CD4-positive, alpha-beta T cell treated with Interleukin-10 for 1 hour (primary cell): ENCODE measurements at places on chromosomes 6 and 20.

GRCh38 chr6:168045141-168045691, 33.8 kb downstream of the FRMD1 start:
- no peak for DNase-seq

DNA sequence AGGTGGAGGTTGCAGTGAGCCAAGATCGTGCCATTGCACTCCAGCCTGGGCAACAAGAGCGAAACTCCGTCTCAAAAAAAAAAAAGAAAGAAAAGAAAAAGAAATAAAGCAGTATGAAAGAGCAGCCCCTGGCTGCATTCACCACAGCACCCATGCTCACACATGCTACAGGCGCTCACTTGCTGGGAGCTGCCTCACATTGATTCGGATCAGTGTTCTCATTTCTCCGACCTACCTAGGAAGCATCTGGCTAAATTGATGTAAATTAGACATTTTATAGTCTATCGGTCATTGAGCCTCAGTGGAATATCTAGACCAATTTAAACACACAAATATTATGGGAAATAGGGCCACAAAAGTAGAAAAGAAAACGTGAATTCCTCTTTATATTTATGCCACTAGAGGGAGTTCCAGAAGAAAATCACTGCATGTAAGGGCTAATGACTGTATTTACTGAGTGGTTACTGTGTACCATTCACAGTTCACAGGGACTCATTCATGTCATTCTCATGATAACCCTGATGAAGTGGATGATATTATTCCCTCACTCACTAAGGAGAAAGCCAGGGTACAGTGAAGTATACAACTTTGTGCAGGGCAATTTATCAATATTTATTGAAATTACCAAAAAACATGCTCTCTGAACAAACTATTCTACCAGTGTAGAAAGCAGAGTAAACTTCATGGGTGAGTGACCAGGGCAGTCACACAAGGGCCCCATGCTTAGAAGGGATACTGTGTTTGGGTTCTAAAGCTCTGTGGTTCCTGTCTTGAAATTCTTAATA, 5.3 kb upstream of the MOG start:
- peak; percentile 60 for DNase-seq

DNA sequence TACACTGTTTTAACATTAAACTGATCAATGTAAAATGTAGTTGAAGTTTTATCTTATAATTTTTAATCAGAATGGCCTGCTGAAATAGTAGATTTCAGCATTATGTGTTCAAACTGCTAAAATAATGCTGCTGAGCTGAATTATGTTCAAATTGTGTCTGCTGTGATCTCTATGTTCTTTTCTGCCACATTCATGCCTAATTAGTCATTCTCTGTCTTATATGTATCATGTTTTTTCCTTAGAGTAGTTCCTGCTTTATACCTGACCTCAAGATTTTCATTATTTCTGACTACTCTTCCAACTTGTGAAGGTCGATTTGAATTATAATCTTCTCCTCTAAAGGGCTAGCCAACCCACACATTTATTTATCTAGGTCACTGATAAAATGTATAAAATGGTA, 476.7 kb upstream of the EPHA7 start:
- DNase-seq = no peak

GRCh38 chr6:158799051-158799792, 19.9 kb downstream of the EZR start:
- DNase-seq = no peak

DNA sequence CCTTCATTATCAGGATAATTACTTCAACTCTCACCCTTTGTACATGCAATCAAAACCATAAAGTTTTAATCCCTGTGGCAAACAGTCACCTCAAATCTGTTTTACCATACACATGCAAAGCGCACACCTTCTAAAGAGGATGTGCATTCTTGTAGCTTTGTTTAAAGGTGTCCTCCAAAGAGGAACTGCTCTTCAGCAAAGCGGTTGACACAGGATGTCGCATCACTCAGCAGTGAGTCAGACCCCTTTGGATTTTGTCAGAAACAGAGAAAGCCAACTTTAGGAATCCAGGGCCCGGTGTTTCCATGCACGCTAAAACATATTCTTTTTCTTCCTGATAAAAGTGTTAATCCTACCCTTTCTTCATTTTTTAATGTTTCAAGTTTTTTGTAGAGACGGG, 268.3 kb upstream of the ARID1B start:
- no peak for DNase-seq

- no peak for DNase-seq
Observed at GRCh38 chr6:39279539-39279938, 34.7 kb downstream of the KCNK17 start.

- no peak for DNase-seq
Observed at GRCh38 chr20:37353285-37353849, 7.4 kb downstream of the SRC start.

DNA sequence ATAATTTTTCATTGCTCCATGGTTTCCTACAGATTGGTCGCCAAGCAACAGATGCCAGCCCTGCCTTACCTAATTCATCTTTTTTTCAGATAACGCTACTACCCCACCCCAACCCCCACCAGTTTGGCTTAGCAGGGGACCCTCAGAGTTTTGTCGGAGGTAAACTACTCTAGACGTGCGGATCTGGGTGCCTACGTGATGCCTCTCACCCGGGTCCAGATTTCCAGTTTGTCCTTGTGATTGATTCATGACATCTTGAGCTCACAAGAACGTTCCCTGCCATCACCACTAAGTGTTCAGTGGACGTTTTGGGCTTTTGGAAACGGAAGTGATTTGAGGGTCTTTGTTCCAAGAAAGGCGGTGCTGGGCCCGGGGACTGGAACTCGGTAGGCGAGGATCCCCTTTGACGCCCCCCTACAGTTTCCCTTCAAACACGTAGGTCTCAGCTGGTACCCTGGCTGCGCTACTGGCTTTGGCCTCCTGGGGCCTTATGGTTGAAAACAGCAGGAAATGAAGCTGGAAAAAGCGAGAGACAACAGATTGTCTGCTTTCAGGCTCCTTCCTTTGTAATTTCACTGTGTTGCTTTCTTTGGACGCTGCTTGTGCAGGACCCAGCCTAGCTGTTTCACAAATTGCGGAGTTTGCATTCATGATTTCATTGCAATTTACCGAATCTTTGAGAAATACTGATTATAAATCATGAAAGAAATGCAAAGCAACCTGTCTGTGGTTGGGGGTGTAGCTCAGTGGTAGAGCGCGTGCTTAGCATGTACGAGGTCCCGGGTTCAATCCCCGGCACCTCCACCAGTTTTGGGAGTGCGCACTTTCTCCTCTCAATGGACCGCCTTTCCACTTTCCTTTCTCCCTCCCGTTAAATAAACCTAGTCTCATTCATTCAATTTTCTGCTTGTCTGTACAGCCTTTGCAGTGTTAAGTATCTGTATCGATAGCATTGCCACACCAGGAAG, 81.0 kb downstream of the GPX5 start:
- peak; percentile 18 for DNase-seq

- no peak for DNase-seq
Observed at GRCh38 chr20:23401051-23401450, 20.2 kb downstream of the NAPB start.

- DNase-seq = no peak
Observed at GRCh38 chr6:89290401-89291155, 24.5 kb downstream of the GABRR2 start.

DNA sequence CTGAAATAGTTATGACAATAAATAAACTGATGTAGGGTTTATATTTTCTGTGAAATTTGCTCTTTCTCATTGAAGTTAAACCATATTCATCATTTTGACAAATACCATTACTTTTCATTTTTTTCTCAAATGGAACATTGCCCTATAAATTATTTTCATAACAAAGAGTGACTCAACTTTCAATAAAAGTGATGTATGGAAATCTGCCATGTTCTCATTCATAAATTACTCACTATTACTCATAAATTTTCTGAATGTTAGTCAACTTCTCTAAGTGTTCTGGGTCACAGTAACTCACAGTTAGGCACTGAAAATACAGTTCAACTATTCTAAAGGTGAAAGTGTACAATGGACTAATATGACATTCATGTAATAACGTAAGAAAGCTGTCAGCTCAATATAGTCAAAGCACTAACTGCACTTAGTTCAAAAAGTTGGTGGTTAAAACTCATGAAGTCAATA, 19.0 kb upstream of the STX11 start:
- DNase-seq = no peak

DNA sequence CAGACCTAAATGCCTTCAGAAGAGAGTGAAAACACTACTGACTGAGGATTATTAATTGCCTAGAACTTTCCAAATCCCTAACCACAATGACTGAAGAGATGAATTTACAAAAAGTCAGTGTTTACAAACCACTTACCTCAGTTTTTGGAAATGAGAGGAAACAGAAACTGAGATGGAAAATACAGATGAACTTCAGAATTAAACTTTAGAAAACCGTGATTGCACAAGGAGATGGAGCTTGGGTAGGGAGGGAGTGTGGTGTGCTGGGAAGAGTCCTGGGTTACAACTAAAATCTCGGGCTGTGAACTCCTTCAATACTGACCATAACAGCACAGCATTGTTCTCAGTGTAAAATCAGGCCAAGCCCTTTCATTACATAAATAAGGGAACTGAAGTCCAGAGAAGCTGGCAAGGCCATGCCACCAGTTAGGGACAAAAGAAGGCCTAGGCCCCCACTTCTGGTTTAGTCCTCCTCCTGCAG, 4.0 kb downstream of the ELMO2 start:
- DNase-seq = no peak

DNA sequence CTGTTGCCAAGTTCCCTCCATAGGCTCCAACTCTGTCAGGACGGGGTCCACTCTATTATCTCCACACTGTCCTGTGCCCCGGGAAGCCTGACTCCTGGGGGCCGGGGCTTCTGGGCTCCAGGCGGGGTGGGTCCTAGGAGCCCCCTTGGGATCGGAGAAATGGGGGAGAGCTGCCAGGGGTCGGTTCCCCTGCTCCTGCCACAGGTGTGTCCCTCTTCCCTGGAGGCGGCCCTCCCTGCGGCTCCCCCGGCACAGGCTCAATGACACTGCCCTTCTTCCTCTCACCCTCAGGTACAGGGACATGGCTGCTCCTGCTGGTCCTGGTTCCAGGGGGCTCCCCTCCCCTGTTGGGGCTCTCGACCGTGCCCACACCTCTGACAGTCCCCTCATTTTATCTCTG, 110.0 kb downstream of the DHX35 start:
- no peak for DNase-seq

DNA sequence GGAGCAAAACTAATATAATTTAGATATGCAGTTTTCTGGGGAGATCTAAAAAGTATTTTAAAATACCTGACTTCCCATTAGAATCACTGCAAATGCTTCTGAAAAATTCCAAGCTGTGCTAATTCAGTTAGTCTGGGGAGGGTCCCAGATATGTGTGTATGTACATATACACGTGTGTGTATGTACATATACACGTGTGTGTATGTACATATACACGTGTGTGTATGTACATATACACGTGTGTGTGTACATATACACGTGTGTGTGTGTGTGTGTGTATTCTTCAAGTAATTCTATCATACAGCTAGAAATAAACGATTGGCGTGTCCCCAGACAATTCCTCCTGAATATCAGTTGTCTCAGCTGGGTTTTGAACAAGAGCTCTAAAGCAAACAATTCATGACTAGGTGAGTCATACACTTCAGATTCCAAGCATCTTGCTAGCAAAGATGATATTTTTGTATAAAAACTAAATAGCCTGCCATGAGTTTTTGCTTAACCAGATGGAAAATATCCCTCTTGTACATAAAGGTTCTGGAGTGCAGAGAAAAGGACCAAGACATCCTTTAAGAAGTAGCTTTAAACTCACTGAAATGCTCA, 58.2 kb downstream of the SPACA1 start:
- DNase-seq = no peak

DNA sequence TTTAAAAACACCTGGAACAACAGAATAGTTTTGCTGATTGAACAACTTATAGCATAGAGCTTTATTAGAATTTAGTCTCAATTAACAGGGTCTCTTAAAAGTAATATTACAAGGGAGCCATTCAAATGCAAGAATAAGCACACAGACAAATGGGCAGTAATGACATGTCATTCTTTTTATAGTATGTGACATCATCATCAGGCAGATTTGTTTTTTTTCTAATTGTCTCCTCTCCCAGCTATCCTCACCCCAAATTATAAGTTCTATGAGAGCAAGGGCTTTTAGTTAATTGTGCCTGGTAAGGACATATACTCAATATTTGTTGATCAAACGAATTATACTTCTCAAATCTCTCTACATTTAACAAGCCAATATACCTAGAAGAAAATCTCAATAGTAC, 11.0 kb downstream of the PGM3 start:
- no peak for DNase-seq

DNA sequence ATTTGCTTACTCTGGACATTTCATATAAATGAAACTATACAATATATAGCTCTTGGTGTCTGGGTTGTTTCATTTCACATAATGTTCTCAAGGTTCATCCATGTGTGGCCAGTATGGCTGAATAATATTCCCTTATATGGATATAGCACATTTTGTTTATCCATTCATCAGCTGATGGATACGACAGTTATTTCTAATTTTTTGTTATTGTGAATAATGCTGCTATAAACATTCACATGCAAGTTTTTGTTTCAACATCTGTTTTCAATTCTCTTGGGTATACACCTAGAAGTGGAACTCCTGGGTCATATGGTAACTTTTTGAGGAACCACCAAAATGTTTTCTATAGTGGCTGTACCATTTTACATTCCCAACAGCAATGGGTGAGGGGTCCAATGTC, 101.1 kb downstream of the CDK19 start:
- no peak for DNase-seq

DNA sequence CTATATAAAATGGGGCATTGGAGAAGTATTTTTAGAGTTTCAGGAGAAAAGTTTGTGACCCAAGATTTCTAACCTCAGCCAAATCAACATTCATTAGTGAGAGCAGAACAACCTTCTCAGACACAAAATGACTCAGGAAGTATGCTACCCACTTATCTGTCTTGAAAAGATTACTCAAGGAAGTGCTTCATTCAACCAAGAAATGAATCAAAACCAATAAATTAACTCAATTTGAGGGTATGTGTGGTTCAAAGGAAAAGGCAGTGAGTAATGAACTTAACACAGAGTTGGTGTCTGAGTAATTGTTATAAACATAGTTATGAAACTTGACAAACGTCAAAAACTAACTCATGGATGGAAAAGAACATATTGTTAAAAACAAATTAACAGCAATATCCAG, 227.6 kb downstream of the HAO1 start:
- no peak for DNase-seq

GRCh38 chr6:98092331-98092730, 742.0 kb upstream of the POU3F2 start:
- no peak for DNase-seq

- DNase-seq = no peak
Observed at GRCh38 chr6:139392794-139393193, 18.3 kb upstream of the CITED2 start.

DNA sequence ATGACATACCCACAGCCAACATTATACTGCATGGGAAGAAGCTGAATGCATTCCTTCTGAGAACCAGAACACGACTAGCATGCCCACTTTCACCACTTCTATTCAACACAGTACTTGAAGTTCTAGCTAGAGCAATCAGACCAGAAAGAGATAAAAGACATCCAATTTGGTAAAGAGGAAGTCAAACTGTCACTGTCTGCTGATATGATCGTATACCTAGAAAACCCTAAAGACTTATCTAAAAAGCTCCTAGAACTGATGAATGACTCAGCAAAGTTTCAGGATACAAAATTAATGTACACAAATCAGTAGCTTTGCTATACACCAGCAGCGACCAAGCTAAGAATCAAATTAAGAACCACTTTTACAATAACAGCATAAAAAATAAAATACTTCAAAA, 60.5 kb downstream of the EYS start:
- DNase-seq = no peak

- DNase-seq = no peak
Observed at GRCh38 chr20:35901678-35902544, 52.4 kb downstream of the SCAND1 start.
